Tibial artery (tissue), 4 donors: ENCODE measurements at places on chromosomes 12 and 14.

GRCh38 chr14:54929556-54929955, 26.9 kb upstream of the GCH1 start:
- no peak for DNase-seq

DNA sequence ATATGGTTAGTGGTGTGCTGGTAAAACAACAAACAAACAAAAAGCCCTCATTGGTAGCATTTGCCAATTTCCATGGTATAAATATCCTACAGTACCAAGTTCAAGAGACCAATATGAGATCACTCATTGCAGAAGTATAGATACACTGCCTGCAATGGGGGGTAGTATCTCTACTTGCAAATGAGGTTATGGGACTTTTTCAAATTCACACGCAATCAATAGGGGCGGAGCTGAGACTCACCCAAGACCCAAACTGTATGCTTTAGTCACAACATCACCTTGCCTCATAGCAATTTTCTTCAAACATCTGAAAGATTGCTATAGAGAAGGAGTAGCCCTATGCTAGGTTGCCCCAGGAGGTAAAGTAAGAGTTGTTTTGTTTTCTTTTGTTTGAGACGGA, 93.7 kb downstream of the VCPKMT start:
- no peak for DNase-seq

GRCh38 chr14:44812672-44813071, 149.1 kb downstream of the KLHL28 start:
- DNase-seq, result no peak

- DNase-seq, result peak; percentile 76
Measured at GRCh38 chr12:53381731-53382630, 2.0 kb downstream of the SP1 start.

DNA sequence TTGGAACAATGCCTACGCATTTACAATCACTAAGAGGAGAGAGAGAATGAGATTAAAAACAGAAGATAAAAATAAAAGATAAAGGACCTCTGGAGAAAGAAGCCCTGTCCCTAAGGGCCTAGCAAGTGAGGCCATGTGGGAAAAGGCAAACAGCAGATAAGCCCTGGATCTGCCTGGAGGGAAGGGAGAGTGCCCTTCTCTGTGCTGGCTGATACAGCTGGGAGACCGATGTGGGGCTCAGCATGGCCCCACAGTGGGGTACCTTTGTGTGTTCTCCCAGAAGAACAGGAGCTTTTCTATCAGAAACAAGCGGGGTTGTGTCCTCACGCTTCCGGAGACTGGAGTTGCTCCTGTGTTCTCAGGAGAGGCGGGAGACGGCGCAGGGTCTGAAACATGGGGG, 59.9 kb downstream of the TMCC3 start:
- DNase-seq, result no peak

- DNase-seq, result no peak
Measured at GRCh38 chr12:46126050-46126727, 135.8 kb upstream of the SCAF11 start.

GRCh38 chr12:71772735-71773134, 18.1 kb downstream of the RAB21 start:
- no peak for DNase-seq

DNA sequence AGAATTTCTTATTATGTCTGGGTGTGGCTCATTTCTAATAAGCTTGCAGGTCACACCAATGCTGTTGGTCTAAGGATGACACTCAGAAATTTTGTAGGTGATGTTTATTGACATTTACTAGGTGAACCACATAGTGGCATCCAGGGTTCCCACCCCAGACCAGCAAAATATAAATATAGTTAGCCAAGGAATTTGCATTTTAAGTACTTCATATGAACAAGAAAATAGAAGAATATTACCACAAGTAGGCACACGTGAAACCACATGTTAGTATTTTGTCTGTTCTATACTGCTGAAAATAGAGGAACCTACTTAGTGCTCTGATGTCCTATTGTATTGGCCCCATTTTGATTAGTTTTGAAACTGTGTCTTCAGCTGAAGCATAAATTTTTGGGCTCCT, 71.1 kb downstream of the USP15 start:
- no peak for DNase-seq

DNA sequence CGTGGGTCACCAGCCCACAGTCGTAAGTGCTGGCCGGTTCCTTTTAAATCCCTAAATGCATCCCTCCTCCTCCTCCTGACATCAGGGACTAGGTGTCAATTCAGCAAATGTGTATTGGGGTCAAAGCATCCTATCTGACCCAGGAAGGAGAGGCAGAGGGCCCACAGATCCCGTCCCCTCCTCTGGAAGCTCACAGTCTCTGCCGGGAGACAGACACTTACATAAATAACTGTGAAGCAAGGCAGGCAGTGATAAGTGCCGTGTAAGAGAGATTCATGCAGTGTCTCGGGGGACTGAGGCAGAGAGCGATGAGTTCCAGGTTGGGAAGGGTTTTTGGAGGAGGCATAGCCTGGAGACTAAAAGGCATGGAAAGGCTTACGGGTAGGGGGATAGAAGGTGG, 44.1 kb downstream of the HRK start:
- no peak for DNase-seq

GRCh38 chr14:77024171-77024691, 4.3 kb downstream of the IRF2BPL start:
- DNase-seq, result no peak

DNA sequence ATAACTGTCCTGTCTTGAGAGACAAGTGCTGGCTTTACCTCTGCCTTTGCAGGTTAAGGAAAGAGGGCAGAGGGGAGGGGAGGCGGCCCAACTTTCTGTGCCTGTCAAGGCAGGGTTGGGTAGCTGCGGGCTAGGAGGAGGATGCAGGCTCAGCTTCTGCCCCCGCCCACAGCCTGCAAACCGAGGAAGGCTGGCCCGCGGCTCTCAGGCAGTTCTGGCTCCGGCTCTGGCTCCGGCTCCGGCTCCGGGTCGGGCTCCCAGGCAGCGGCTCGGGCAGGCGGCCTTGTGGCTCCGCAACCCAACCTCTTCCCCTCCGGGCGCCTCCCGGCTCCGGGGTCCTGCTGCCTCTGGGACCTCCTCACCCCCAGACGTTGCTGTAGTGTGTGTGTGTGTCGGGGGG, 92.9 kb downstream of the TMEM30B start:
- DNase-seq, result peak; percentile 81

DNA sequence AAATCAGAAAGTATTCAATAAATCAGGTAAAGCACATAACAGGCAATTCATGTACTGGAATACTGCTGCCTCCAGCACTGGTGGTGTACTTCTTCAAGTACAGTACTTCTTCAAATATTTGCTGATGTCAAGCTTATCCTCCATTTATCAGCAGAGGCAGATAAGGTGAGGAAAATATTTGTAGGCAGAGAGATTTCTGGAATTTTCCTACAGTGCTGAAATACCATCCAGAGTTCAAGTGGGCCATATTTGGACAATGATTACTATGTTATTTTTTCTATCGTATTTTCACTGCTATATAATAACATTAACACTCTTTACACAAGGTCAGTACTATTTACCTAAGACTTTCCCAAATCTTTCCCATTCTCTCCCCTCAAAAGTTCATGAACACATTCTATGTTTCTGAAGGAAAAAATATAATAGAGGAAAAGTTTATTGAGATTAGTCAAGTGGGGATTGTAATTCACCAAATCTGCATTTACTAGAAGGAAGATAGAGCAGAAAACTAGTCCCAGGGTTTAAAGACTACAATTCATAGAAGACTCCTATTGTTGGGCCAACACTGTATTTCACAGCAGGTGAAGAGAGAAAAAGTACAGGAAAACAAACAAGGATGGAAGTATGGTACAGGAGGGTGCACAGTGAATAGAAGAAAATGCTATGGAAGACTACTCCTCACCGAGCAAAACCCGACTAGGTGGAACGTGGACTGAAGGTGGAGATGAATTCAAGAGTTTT, 141.1 kb downstream of the PAWR start:
- no peak for DNase-seq

- no peak for DNase-seq
Measured at GRCh38 chr12:31591380-31591901, 505 bp upstream of the DENND5B start.

GRCh38 chr12:77251799-77252198, 186.4 kb upstream of the E2F7 start:
- DNase-seq, result no peak

GRCh38 chr12:59444932-59445331, 150.9 kb upstream of the SLC16A7 start:
- DNase-seq, result no peak

DNA sequence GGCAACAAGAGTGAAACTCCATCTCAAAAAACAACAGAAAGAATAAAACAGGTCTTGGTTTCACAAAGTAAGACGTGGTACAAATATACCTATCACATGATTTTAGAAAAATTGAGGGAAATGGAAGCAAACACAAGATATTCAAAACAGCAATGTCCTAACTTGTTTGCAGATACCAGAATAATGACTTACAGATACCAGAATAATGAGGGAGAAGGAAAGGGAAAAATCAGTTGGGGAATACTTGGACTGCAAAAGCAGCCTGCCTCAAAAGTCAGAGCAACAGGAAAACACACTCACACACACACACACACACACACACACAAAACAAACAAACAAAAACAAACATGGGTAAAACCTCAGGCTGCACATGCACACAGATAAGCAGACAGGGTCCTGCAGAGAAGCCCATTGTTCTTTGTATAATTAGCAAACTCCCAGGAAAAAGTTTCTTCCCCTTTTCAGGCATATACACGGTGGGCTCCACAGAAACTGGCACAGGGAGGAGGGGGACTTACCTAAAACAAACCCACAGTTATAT, 65.7 kb upstream of the CAPRIN2 start:
- no peak for DNase-seq

- DNase-seq, result no peak
Measured at GRCh38 chr14:75213172-75213571, 36.8 kb upstream of the TMED10 start.

DNA sequence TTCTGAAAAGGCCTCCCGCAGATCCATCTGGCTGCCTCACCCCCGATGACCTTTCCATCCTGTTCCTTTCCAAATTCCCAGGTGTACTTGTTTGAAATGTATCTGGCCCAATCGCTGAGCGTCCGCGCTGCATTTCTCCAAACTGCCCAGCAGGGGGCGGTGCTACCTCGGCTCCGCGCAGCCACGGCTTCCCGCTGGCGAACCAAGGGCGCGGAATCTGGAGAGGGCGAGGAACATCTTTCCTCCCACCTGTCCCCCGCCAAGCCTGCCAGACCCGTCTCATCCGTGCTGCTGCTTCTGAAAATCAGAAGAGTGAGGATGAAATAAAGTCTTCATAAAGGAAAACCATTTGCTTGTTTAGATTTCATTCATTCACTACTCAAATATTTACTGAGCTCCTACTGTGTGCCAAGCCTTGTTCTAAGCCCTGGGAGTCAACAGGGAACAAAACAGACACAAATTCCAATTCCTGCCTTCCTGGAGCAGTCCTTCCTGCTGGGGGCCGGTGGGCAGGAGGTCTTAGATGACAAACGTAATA, 16.8 kb upstream of the MYL2 start:
- DNase-seq, result no peak

GRCh38 chr12:94677778-94678177, 27.4 kb upstream of the TMCC3 start:
- DNase-seq, result no peak

DNA sequence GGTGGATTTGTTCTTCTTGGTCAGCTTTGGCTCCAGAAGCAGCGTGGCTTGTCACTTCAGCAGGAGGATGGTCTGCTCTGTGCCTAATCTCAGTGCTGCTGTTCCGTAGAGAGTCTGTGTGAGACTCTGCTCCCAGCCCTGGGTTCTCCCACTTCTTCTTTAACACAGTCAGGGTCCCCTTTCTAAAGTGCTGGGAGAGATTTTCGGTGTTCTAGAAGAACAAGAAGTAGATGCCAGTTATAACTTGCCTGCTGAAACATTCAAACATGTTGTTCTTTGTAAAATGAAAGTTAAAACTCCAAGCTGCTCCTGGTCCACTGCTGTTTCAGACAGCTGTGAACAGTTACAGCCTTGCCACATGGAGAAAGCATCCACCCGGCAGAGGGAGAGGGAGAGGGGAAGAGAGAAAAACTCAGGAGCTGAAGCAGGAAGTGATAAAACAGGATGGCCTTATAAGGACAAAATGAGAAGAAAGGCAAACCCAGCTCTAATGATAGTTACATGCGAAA, 55.2 kb upstream of the CERS5 start:
- peak; percentile 82 for DNase-seq

DNA sequence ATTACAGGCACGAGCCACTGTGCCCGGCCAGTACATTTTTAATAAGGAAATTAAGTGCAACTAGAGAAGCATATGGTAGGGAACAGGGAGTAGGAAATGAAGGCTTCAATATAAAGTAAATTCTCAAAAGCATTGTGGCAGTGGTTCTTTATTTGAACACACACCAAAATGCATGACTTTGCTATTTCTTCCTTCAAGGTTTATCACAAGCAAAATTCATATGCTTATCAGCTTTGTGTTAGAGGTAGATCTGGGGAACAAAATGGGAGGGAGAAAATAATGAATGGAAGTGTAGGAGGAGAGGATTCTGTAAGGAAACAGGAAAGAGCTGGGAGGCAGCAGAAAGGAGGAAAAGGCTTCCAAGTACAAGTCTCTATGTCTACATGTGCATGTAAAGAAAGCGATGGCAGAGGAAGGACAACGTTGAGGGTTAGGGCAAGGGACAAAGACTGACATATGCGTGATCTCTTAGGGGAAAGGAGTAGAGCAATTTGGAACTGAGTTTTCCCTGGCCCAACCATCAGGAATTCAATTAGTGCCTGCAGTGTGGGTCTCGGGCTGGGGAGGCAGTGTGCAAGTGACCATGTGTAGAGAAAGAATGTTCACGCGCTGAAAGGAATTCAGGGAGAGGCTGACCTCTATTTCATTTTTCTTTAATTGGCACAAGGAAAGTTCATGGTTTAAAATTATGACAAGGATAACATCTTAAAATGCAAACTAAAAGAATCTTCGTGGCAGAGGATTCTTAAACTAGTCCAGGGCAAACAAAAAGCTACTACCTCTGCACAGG, 22.9 kb upstream of the RASSF8 start:
- DNase-seq, result no peak

GRCh38 chr12:96047229-96048211, 12.1 kb upstream of the LTA4H start:
- DNase-seq, result peak; percentile 37

DNA sequence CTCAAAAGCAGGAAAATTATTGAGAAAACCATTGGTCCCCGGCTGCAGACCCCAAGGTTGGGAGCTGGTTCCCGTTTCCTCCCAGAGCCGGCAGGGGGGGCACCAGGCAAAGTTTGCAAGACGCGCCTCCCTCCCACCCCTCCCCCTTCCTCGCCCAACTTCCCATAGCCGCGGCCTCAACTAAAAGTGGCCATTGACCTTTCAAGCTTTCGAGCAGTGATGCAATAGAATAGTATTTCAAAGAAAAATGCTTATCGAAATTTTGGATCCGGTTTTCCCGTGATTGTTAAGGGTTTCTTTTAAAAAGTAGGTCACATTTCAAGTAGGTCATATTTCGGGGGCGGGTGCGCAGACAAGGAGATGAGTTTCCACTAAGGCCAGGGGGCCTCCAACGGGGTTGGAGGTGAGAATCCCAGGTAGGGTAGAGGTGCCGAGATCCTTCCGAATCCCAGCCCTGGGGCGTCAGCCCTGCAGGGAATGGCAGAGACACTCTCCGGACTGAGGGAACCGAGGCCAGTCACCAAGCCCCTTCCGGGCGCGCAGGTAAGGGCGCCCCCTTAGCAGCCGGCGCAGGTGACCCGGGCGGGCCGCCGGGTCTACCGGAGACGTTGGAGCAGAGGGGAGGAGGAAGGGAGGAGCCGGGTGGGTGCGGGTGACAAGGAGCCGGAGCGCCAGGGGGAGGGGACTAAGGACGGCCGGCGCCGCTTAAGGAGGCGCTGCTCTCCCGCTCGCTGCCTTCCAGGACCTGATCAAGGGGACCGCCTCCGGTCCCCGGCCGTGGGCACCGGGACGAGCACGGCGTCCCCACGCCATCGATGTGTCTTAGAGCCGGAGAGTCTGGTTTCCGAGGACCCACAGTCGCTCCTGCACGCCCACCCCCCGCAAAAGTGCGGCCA, 2.6 kb upstream of the SOCS2 start:
- DNase-seq, result peak; percentile 94

- DNase-seq, result no peak
Measured at GRCh38 chr12:69329669-69330428, 18.3 kb upstream of the LYZ start.
